AG04450 (cell line): ENCODE measurements at places on chromosomes 7 and 10. TPM values are rescaled to one million over a fixed set of nuclear protein-coding genes. Genes with fewer than 3 reads are reported as not detected.

GRCh38 chr7:29405891-29406290 is 157.7 kb upstream of the PRR15 start:
- no peak for DNase-seq

DNA sequence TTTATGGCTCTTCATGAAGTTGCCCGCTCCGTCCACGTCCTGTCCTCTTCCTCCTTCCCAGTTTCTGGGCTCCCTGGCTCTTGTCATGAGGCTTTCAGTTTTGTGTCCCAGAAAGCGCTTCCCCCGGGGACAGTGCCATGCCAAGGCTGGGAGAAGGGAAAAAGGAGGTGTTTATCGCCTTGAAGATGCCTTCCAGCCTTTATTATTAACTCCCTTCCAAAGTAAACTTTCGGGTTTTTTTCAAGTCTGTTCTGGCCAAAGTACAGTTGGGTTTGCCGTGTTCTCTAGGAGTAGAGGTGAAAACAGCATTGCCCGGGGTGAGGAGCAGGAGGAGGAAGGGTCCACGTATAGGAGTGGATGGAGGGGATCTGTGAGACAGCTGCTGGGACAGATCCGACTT is 117.2 kb downstream of the CUX1 start:
- no peak for DNase-seq

DNA sequence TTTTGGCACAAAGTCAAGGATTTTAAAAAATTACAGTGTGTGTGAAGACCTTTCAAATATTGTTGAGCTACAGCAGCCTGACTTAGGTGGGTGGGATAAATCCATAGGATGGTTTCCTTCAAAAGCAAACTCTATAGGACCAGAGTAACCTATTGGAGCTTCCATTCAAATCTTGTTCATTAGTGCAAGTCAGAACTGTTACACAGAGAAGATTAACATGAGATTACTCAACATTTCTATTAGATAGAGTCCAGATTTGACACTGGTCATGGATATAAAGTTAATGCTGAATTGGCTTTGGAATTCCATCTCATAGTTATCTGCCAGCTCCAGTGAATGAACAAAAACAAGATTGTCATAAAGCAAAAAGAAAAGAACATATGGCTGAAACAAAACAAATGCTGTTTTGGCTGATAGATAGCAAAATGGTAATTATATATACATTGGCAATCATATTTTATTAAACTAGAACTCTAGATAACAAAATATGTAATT is 129.6 kb upstream of the SEMA3A start:
- no peak for DNase-seq

GRCh38 chr10:60906411-60906810 is 37.6 kb downstream of the RHOBTB1 start:
- no peak for DNase-seq

DNAH11 gene
- not detected in 2 replicates for polyA plus RNA-seq

- DNase-seq: no peak
These were observed 871 bp downstream of the SPOCK2 start for GRCh38 chr10:72087392-72087968.
